Stimulated activated CD4-positive, alpha-beta T cell treated with anti-CD3 and anti-CD28 coated beads, Interleukin-1b, Interleukin-23, amount 100 ng/mL, for 24 hours (primary cell): ENCODE measurements at places on chromosomes 3 and 15.

- DNase-seq, result no peak
Measured at GRCh38 chr15:97316362-97316761, 644.1 kb upstream of the ARRDC4 start.

DNA sequence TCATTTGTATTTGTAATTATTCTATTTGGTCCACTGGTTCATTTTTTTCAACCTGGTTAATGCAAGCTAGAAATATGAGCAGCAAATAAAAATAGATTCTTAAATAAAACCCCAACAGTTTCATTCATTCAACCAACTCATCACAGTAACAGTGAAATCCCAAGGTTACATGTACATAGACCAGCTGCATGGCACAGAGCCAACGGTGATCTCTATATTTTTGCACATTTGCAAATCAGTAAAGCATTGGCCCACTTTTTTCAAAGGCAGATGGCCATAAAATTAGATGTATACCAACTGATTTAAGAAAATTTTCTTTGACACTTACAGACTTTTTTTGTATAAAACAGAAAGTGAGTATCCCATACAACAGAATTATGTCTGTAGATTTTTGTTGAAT is 49.3 kb downstream of the STRIT1 start:
- DNase-seq, result no peak

- no peak for DNase-seq
Measured at GRCh38 chr3:193119926-193120325, 121.1 kb upstream of the PLAAT1 start.

GRCh38 chr15:97521381-97522285 is 438.9 kb upstream of the ARRDC4 start:
- DNase-seq, result no peak

DNA sequence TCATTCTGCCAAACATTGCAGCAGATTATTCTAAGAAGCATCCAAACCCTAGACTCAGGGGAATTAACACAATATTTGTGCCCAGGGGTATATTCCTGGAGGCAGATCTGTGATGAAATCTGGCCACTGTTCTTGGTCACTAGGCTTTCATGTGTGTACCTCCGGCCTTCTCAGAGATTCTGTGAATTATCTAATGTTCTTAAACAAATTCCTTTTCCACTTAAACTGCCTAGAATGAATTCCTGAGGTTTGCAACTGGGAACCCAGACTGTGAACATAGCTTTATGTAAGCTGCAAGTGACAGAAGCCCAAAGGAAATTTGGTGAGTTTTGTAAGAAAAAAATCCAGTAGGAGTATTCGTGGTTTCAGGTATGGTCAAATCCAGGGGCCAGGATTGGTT is 20.7 kb upstream of the CTNNB1 start:
- no peak for DNase-seq

DNA sequence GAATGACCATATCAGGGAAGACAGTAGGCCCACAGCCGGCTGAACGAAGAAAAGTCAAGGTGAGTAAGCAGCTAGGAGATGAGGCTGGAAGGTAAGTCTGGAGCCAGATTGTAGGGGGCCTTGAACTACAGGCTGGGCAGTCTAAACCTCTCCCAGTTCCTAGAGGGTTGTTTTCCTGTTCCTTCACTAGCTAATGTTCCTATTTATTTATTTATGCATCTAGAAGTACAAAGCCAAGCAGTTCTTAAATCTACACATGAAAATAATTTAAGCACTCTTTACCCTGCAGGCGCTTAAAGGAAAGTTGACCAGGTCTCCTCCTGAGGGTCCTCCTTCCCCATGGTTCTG is 3.7 kb downstream of the ACAA1 start:
- no peak for DNase-seq

GRCh38 chr3:13072600-13073325 is 466 bp downstream of the IQSEC1 start:
- DNase-seq, result no peak

DNA sequence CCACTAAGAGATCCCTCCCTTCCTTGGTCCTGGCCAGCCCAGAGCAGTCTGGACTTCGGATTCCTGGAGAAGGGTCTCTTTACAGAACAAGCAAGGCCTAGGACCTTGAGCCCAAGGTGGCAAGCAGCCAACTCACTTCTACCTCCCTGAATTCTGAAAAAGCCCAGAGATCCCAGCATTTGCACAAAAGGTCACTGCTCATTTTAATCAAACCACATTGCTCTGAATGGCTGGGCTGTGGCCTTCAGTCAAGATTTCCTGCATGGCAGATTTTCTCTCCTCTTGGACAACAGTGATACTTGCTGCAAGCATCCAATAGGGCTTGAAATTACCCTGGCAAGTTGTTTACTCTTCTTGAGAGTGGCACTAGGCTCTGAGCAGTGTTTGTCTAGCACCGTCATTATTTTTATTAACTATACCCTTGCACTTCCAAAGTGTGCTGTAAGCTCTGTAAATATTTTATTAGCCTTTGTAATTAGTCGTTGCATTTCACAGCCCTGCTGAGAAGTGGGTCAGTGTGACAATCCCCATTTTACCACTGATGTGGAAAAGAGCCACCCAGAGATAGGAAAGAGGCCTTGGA is 274.7 kb upstream of the CTNNB1 start:
- DNase-seq, result no peak

- DNase-seq, result no peak
Measured at GRCh38 chr3:190404715-190405114, 16.8 kb downstream of the CLDN16 start.

DNA sequence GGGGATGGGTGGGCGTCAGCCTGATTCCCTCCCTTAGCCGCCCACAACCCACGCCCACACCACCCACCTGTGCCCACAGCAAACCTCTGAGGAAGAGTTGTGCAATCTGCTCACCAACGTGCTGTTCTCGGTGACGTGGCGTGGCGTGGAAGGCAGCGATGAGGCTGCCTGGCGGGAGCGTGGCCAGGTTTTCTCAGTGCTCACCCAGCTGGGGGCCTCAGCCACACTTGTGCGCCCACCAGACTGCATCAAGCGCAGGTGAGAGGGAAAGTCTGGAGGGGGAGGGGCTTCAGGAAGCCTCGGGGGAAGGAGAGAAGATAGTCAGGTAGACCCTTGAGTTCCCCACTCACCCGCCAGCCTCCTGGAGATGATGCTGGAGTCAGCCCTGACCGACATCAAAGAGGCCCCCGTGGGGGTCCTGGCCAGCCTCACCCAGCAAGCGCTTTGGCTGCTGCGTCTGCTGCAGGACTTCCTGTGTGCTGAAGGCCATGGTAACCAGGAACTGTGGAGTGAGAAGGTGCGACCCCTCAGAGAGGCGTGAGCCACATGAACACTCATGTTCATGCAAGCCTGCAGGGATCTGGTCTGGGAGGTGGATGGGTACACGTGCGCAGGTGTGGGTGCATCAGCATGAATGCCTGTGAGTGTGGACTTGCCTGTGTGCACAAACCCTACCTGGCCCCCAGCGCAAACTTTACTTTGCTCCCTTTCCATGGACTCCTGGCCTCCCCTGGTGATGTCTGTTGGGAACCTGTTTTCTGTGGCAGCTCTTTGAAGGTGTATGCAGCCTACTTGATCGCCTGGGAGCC is 21.7 kb downstream of the NBEAL2 start:
- no peak for DNase-seq

GRCh38 chr15:60397772-60398445 is at the start of gene ANXA2:
Gene ANXA2, minus strand, starts transcription at chr15:60397986. Its CDS starts 11,911 bp downstream, at chr15:60386075.
- DNase-seq, result peak; percentile 59

DNA sequence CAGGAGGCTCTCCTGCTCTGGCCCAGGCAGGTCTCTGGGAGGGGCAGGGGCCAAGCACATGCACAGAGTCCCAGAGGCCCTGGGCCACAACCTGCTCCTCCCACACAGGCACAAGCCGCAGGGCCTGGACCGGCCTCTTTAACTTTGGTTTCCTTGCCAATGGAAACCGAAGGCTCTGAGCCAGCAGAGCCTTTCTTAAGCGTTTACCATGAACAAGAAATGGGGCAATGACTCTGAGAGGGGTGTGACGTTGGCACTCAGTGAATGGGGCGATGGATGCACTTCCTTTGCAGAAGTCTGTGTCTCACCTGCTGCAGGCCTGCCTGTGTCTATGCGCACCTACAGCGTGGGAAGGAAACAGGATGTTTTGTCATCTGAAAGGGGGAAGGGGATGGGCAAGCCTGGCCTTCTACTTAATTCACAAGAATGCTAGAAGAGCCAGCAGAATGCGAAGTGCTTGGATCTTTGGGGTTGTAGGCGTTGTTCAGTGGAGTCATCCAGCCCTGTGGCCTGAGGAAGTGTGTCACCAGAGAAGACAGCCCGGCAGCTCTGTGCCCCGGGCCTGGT is 41.8 kb downstream of the IFT122 start:
- DNase-seq, result peak; percentile 4

GRCh38 chr3:194487289-194488054 is 670 bp upstream of the ATP13A3 start:
- peak; percentile 19 for DNase-seq

DNA sequence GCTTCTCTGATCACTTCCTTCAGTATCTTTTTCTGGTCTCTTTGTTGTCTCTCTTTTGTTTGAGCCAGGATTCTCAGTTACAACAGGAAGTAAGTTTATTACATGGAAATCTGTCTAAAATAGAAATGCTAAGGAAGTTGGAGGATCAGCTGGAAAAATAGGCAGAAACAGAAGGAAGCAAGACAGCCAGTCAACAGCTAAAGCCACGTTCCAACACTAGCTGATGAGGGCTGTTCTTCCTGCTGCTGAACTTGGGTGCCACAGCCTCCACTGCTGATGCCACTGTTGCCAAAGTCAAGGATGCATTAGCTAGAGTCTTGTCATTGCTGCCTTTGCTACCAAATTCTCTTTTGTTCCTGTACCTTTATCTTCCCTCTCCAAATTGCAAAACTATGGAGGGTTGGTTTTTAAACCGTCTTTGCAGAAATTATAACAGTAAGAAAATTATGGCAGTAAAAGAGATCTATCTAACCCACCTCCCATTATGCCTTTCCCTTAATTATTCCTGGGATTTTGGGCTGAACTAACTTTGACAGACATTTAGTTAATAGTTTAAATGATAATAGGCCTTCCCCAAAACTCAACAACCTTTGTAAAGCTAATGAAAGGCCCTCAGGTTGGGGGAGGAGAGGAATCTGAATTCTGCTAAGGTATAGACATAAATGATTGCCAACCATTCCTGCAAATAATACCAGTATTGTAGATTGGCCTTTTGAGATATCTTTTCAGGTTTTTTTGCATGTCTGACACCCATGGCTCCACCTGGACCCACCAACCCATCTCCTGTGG is 27.4 kb upstream of the OR5K4 start:
- DNase-seq, result no peak

GRCh38 chr15:100133001-100133400 is 208.8 kb downstream of the ADAMTS17 start:
- DNase-seq, result no peak

GRCh38 chr3:32355751-32356291 is 35.8 kb upstream of the CMTM7 start:
- no peak for DNase-seq

DNA sequence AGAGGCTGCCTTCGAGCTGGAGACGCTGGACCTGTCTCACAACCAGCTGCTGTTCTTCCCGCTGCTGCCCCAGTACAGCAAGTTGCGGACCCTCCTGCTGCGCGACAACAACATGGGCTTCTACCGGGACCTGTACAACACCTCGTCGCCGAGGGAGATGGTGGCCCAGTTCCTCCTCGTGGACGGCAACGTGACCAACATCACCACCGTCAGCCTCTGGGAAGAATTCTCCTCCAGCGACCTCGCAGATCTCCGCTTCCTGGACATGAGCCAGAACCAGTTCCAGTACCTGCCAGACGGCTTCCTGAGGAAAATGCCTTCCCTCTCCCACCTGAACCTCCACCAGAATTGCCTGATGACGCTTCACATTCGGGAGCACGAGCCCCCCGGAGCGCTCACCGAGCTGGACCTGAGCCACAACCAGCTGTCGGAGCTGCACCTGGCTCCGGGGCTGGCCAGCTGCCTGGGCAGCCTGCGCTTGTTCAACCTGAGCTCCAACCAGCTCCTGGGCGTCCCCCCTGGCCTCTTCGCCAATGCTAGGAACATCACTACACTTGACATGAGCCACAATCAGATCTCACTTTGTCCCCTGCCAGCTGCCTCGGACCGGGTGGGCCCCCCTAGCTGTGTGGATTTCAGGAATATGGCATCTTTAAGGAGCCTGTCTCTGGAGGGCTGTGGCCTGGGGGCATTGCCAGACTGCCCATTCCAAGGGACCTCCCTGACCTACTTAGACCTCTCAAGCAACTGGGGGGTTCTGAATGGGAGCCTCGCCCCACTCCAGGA is 21.1 kb downstream of the NRROS start:
- DNase-seq, result no peak

DNA sequence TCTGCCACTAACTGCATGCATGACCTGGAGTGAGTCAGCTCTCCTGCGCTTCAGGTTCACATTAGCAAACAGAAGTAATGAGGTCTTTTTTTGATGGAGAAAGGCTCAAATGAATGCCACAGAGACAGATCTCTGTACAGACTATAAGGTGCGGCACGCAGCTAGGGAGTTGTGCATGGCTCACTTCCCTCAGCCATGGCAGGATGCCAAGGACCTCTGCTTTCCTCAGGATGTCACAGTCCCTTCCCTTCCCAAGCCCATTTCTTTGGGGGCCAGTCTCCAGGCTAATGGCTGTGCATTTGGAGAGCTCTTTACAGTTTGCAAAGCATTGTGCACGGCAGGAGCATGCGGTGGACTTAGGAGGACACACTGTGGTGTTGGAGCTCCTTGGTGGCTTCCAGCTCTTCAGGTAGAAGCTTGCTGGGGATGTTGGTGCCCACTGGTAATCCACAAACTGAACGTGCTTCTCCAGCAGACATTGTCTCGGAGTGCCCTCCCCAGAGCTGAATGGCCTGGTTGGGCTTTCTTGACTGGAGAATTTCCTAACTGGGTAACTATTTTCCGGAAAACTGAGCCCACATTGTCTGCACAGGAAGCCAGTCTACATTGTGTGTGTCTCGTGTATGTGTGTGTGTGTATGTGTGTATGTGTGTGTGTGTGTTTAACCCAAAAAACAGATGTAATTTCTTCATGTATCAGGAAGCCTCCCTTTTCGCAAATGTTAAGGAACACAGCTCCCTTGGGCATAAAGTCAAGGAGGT is 172.5 kb upstream of the TLE3 start:
- DNase-seq, result no peak

DNA sequence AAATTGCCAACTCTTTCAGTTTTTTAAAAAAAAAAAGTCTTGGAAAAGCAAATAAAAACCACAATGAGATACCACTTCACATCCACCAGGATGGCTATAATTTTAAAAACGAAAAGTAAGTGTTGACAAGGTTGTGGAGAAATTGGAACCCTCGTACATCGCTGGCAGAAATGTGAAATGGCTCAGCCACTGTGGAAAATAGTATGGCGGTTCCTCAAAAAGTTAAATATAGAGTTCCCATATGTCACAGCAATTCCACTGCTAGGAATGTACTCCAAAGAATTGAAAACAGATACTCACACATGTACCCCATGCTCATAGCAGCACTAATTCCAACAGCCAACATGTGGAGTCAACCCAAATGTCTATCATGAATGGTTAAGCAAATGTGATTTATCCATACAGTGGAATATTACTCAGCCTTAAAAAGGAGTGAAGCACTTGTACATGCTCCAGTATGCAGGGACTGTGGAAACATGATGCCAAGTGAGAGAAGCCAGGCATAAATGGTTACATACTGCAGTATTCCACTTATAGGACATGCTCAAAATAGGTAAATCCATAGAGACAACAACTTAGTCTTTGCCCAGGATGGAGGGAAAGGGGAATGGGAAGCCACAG is 73.8 kb upstream of the PCSK6 start:
- DNase-seq, result no peak

- no peak for DNase-seq
Measured at GRCh38 chr3:194577986-194578905, 55.0 kb downstream of the TMEM44 start.

GRCh38 chr3:138681463-138682220 is 73.1 kb downstream of the FAIM start:
- no peak for DNase-seq

GRCh38 chr3:127194601-127195187 is 1.8 kb downstream of the PRR23E start:
- no peak for DNase-seq

GRCh38 chr15:65875458-65875857 is 6.2 kb downstream of the RAB11A start:
- DNase-seq, result no peak
